ENCODE measurements at places on chromosomes 1 and 21.

GRCh38 chr1:243267914-243268653 is 12.2 kb downstream of the SDCCAG8 start:
- no peak for DNase-seq

GRCh38 chr1:188429386-188429785 is 1600.6 kb downstream of the PLA2G4A start:
- DNase-seq: no peak

DNA sequence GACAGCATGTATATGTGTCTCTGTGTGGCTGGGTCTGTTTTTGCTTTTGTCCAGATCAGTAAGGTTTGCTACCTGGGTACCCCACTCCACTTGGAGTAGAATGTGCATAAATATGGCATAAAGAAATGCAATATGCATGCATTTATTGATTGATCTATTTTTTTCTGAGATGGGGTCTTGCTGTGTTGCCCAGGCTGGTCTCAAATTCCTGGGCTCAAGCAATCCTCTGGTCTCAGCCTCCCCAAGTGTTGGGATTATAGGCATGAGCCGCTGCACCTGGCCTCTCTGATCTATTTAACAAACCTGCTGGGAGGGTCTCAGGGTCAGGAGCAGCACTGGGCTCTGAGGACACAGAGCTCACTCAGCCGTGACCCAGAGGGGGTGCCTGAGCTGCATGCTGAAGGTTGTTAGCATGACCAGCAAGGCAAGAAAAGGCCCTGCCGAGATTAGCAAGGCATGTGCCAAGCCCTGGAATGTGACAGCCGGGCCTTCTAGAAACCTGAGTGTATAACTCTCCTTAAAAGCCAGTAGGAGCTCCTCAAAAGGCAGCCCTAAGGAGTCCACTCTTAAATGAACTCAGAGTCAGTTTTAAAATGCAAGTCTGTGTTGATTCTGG is 22.5 kb downstream of the PCSK9 start:
- no peak for DNase-seq

DNA sequence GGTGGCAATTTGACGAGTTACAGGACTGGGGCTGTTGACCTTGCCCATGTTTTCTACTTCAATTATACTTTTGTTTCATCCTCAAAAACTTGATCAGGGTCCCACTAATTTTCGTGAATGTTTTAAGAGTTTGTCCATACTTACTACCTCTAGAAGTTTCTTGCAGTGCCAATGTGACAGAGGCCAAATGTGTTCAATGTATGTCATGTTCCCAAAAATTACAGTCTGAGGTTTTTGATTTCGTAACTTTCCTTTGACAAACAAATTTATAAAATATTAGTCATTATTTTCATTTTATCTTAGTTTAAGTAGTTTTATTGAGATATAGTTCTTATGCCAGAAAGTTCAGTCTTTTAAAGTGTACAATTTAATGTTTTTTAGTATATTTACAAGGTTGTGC is 15.3 kb downstream of the VPS13D start:
- no peak for DNase-seq

DNA sequence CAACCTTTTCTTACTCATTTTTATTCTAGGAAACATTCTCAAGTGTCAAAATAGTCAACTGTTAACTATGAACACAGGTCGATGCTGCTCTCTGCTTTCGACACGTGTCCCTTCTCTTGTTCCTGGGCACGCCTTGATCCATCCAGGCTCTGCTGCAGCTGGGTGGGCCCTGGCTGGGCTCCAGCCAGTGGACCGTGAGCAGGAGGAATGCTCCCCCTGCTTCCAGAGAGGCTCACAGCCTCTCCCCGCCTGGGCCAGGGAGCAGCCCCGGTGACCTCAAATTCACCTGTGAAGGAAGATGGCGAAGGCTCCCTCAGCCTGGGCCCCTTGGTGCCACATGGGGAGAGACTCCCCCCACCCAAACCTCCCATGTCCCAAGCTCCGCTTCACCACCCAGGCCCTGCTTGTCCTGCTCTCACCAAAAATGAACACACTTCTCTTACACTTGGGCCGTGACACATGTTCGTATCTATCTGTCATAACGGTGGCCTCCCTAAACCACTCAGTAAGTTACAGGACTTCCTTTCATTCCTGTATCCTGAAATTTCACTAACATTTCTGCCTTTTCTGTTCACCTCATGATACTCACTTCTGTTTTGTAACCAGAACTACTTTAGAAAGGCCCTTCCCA is 24.6 kb upstream of the ADARB1 start:
- no peak for DNase-seq

GRCh38 chr21:33843216-33843615 is 72.4 kb downstream of the ATP5PO start:
- no peak for DNase-seq

- DNase-seq: no peak
These were observed 5.2 kb downstream of the RAVER2 start for GRCh38 chr1:64750092-64750491.

DNA sequence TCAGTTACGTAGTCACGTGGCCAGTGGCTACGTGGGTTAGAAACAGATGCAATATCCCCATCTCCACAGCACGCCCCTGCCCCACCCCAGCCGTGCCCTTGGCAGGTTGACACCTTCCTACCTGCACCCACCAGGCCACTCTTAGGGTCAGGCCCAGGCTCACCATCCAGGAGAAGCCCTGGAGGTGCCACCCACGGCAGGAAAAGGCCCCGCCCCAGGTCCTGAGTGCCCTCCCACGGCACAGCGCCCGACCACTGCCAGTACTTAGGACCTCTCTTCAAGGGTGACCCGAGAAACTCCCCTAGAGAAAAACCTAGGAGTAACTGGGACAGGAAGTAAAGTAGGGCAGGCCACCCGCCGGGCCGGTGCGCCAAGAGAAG is 1.5 kb downstream of the C1orf35 start:
- no peak for DNase-seq

DNA sequence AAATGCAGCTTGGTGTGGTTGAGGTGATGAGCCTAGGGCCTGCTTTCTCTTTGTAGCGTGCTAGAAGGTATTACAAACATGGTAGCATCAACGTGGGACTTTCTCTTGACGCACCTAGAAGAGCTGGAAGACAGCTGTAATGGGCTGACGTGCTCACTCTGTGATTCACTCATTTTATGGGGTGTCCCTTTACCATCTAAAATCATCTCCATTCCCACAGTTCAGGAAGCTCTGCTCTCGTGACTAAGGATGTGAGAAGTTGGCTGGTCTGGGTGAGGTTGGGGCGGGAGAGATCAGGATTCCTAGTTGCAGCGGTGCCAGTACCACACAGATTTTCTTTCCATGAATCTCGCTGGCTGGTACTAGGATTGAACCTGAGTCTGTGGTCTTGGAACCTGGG is 4.2 kb downstream of the HTR6 start:
- no peak for DNase-seq

GRCh38 chr1:191460234-191460633 is 698.0 kb upstream of the RGS18 start:
- DNase-seq: no peak

DNA sequence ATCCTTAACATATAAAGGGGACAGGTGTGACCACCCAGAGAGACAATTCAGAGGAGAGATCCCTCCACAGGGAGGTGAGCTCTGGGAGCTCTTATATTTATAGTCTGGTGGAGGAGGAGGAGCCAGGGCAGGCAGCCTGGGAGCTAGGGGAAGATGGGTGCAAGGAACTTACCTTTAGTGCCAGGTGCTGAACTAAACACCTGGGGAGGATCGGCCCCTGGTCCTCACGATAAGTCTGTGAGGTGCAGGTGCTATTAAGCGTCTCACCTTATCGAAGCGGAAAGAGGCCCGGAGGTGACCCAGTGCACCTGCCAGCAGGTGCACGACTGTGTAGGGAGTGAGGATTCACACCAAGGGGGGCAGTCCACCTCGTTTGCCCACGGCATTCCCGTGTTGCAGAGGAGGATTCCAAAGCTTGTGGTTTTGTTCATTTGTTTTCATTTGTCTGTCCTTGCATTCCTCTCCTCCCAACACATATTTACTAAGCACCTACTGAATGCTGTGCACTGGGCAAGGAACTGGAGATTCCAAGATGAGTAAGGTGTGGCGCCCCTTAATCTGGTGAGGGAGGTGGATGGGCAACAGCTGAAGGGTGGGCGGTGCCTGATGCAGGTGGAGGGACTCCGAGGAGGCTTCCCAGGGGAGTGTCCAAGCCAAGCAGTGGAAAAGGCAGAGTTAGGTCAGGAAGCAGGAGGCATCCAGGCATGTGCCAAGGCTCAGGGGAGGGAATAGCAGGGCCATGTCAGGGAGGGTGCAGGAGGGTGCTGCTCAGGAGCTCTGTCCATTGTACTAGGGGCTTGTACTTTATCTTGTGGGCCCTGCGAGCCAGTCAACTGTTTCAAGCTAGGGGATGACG is 11.5 kb downstream of the ARHGEF10L start:
- no peak for DNase-seq

GRCh38 chr21:38834725-38835124 is 29.0 kb downstream of the ETS2 start:
- DNase-seq: no peak

DNA sequence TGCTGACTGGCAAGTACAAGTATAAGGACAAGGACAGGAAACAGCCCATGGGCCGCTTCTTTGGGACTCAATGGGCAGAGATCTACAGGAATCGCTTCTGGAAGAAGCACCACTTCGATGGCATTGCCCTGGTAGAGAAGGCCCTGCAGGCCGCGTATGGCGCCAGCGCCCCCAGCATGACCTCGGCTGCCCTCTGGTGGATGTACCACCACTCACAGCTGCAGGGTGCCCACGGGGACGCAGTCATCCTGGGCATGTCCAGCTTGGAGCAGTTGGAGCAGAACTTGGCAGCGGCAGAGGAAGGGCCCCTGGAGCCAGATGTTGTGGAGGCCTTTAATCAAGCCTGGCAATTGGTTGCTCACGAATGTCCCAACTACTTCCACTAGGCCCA is 32.0 kb downstream of the SLC16A1 start:
- no peak for DNase-seq

DNA sequence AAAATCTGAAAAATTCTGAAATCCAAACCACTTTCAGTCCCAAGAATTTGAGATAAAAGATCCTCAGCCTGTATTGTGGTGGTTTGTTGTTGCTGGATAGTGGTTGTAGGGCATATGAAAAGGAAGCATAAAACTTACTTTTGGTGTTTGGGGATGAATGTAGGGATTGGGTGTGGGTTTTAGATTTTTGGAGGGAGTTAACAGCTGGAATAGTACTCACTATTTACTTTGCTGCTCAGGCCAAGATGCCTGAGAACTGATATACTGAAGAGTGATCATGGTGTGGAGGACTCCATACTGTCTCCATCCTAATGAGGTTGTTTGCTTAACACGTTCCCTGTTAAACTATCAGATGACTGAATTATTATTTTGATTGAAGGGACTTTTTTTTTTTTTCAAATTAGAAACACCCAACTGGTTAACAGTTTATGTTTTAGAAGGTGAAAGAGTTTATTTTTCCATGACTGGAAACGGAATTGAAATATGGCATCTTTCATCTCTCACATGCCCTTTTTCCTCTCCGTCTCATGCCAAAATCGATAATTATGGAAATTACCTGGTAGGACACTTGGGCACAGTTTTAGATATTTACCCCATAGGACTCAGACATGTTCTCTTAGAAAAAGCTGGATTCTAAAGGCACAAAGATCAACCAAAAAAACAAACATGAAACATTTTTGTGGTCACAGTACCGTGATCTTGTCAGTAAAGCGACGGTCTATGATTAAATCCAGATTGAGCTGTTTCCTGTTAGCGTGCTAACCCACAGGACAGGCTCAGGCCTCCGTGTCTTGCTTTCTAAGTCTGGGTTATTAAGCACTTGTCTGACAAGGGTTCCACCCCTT is 37.3 kb downstream of the RGL1 start:
- DNase-seq: no peak

DNA sequence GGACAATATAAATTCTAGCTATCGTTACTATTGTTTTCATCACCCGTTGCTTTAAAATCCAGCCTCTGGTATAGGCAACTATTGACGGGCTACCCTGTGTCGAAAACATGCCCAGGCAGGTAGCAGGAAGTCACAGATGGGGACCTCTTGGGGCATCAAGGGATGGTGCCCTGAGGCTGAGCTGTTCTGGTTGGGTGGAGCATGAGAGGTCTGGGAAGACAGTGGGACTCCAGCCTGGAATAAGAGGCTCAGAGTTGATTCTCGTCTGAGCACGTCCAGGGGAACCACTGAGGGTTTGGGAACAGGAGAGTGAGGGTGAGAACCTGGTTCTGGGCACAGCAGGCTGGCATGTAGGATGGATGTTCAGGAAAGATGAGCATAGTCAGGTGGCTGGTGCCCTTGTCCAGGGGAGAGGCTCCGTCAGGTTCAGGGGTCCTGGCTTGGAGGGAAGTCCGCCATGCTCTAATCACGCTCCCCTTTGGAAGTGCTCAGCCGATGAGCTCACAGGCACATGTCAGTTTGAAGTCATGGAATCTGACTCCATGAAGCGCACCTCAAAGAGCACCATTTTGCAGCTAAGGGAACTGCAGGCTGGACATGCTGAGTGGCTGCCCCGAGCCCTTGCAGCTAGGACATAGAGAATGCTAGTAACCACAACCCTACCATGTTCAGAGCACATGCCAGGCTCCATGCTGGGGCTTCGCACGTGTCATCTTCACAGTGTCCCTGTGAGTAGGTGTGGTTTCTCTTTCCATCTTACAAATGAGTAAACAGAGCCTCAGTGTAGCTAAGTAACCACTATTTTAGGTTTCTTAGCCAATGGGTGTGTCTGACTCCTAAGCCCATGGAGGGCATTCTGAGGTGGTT is 21.0 kb downstream of the PCSK9 start:
- no peak for DNase-seq

GRCh38 chr1:158180741-158181576 is at the start of gene CD1D:
TSS of gene CD1D (plus strand) at chr1:158180895. CDS start at chr1:158181102, 207 bp downstream.
- no peak for DNase-seq

GRCh38 chr1:14037101-14037847 is 337.3 kb downstream of the PRDM2 start:
- no peak for DNase-seq

- no peak for DNase-seq
These were observed 22.1 kb upstream of the CLSTN1 start for GRCh38 chr1:9845914-9846313.

DNA sequence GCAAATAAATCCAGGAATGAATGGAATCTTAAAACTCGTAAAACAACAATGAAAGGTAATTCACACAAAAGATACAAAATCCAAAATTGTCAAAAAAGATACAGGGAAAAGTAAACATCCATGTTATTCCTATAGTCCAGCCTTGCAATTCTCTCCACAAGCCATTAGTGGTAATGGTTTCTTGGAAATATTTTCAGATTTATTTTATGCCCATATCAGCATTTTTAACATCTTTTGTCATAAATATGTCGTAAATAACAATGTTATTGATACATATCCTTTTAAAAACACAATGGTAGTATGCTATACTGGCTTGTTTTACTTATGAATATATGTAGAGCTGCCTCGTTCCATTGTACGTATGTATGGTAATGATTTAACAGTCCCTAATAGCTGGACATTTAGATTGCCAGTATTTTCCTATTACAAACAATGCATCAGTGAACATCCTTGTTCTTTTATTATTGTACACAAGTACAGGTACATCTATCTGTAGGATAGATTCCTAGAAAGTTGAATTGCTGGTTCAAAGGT is 30.6 kb downstream of the DNTTIP2 start:
- no peak for DNase-seq

DNA sequence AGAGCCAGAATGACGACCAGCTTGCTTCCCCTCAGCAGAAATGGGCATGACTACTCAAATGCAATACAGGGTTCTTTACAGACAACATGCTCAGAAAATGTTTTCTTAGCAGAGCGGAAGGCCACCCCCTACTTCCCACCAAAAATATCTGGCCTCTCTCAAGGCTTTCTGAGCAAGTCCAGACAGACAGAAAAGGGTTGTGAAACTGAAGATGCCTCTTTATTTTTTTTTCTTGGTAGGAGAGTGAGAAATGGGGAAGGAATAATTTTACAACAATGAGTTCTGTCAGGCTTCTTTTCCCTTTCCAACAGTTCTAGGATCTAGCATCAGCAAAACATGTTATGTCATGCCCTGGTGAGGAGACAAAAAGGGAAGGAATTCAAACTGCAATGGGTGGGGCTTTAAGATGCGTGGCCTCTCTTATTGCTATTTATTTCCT is 172.0 kb upstream of the CAMK1G start:
- no peak for DNase-seq
